ENCODE measurements at places on chromosomes 4 and X.

DNA sequence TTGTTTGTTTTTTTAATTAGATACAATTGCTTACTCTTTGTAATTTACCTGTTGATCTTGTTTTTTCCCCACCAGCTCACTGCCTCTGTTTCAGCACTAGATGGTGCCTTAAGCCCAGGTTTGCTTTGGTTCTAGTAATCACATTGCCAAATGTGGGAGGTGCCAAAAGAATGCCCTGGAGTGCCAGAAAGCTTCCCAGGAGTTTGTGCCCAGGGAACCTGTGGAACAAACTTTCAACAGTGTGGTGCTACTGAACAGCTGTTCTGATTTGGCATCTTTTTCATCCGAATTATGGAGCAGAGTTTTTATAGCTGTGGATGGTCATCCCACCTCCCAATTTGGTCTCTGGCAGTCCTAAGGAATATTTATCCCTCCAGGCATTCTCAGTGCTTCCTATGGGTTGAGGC lies 1000.7 kb downstream of the STIM2 start:
- no peak for DNase-seq

- no peak for DNase-seq
Measured at GRCh38 chr4:23660865-23661264, 229.0 kb downstream of the PPARGC1A start.

- no peak for DNase-seq
Measured at GRCh38 chr4:15378062-15378461, 49.8 kb upstream of the C1QTNF7 start.

DNA sequence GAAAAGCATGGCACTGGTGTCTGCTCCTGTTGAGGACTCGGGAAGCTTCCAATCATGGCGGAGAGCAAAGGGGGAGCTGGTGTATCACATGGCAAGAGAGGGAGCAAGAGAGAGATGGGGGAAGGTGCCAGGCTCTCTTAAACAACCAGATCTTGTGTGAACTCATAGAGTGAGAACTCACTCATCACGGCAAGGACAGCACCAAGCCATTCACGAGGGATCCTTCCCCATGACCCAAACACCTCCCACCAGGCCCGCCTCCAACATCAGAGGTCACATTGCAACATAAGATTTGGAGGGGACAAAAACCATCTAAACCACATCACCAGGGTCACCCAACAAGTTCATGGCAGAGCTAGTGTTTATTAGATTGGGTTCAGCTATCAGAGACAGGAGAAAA lies 218.7 kb upstream of the BCOR start:
- no peak for DNase-seq

DNA sequence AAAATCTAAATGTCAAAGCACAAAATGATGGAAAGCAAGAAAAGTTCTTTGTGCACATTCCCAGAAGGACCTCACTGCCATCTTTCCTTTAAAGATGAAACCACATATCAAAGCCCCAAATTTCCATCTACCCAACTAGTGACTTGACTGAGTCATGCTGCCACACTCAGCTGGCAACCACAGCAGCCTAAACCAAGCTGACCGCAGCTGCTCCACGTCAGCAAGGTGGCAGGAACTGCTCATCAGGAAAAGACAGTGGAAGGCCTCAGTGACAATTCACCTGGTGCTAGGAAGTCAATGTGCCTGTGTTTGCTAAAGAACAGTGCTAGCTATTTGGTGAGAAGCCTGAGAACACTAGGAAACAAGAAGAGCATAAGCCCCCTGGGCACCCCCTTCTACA lies 26.1 kb downstream of the ACOX3 start:
- DNase-seq = no peak

- no peak for DNase-seq
Measured at GRCh38 chr4:74158466-74159142, 686 bp downstream of the MTHFD2L start.

GRCh38 chrX:72052415-72053090 lies 79.2 kb downstream of the RTL5 start:
- DNase-seq = no peak

GRCh38 chr4:15239866-15240265 lies 188.0 kb upstream of the C1QTNF7 start:
- no peak for DNase-seq

Measured in stimulated activated CD8-positive, alpha-beta memory T cell treated with anti-CD3 and anti-CD28 coated beads, Interleukin-2, amount 100 ng/mL, for 48 hours (primary cell).